ENCODE measurements at places on chromosomes 1 and 21.

- DNase-seq = peak; percentile 93
Measured at GRCh38 chr21:34640858-34641257, 25.9 kb upstream of the RCAN1 start.

DNA sequence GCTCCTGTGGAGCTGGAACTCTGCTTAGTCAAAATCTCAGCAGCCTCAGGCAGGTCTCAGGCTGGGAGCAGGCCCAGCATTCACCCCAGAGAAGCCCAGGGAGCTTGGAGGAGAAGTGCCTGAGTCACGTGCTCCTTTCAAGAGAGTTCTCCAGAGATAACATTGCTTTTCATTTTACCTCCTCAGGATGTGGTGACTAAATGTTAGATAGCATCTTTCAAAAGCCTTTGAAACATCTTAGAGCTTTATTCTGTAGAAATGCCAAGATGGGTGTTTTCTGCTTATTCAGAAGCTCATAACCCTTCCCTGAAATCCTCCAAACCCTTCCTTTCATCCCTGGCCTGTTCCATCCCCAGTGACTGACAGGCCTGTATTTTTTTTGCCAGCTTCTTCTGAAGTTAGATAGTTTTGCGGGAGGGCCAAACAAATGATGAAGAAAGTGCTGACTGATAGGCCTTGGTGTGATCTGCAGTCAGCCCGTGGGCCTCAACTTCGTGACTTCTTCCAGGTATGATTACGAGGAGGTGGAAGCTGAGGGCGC, 58.0 kb downstream of the PGM1 start:
- DNase-seq = peak; percentile 32

DNA sequence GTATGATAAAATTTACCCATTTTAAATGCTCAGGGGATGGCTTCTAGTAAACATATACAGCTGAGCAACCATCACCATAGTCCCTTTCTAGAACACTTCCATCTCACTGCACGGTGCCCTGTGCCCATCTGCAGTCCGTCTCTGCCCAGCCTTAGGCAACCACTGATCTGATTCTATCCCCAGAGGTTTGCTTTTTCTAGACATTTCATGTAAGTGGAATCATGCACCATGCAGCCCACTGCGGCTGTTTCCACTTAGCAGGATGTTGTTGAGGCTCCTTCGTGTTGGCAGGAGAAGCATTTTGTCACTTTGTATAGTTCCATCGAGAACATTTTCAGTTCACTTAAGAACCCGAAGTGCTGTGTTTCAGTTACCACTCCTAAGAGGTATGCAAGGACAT, 27.8 kb upstream of the VAMP3 start:
- no peak for DNase-seq

- DNase-seq = no peak
Measured at GRCh38 chr1:19743180-19743579, 56.5 kb downstream of the TMCO4 start.
